ENCODE measurements at places on chromosomes 6 and 20.

GRCh38 chr6:52893803-52894202 lies 15.7 kb downstream of the GSTA3 start:
- no peak for DNase-seq

DNA sequence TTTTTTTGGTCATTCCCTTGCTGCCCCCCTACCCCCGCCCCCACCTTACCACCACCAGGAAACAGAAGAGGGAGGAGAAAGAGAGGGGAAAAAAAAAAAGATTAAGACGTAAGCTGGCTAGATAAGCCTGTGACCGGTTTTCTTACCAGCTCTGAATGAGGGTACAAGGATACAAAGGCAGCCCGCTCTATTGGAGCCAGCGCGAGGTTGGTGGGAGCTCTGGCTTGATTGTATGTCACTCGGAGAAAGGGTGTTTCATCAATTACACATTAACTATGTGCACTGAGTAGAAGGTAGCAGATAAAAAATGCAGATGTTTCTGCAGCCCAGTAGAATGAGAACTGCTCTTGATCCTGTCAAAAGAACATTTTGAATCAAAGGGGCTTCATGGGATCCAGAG lies 28.6 kb upstream of the OLIG3 start:
- no peak for DNase-seq

GRCh38 chr20:46640044-46640443 lies 11.2 kb downstream of the SLC13A3 start:
- no peak for DNase-seq

- no peak for DNase-seq
These were observed 266.7 kb upstream of the THEMIS start for GRCh38 chr6:128167552-128167951.

DNA sequence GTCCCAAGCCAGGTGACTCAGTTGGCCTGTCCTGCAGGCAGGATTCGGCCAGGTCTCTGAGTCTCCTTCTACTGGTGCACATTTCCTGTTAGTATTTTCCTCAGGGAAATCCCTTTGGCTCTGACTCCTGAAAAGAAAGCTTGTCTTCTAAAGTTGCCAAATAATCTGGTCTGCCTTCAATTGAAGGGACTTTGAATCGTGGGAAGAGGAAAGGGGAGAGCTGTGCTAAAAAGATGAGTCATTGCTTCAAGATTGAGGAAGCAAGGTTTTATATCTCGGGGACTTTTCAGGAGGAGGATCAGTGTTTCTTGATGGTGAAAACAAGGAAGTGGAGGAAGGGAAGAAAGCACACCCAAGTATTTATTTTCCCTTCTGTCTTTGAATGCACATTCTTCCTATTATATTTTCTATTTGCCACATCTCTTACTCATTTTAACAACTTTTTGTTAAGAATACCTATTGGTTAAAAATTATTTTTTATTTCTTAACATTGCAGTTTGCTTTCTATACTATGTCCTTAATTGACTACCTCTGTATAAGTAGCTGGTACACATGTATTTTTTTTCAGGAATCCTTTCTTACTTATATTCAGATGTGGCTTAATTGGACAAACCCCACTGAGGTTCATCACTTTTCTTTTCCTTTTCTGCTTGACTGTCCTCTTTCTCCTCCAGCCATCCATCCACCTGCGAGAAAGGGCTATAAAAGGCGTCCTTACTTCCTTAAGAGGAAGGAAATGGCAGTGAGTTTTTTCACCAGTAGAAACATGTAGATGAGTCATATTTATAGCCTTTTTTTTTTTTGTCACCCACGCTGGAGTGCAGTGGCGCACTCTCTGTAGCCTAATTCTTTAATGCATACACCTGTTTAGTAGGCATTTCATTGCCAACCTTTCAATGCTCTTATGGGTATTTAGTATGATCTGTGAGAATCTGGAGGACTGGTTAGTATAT lies 15.0 kb upstream of the IFNGR1 start:
- no peak for DNase-seq

DNA sequence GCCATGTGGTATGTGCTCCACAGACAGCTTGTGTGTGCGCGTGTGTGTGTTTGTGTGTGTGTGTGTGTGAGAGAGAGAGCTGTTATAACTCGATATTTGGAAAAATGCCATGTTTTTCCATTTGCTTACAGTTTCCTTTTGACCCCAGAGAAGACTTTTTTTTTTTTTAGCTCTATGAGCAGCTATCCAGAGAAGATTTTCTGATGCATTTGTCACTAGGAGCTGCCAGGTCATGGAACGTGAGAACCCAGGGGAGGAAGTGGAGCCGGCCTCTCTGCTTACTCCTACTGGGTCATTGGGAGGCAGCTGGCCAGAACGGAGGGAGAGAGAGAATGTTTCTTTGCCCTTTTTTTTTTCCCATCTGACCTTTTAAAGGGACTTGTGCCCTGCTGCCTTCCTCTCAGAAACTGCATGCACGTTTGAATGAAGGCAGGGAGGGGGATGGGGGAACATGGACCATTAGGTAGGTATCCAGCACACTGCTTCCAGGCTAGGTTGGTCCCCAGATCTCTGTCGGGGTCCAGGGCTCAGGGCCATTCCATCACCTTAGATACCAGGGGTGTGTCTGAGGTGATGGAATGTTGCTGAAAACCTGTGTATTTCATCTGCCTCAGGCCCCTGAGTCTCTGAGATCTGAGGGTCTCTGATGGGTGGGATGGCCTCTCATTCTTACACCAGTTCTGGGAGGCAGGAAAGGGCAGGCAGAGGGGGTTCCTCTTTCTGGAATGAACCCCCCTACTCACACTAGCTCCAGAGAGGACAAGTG lies 11.2 kb upstream of the MRPS18A start:
- no peak for DNase-seq

DNA sequence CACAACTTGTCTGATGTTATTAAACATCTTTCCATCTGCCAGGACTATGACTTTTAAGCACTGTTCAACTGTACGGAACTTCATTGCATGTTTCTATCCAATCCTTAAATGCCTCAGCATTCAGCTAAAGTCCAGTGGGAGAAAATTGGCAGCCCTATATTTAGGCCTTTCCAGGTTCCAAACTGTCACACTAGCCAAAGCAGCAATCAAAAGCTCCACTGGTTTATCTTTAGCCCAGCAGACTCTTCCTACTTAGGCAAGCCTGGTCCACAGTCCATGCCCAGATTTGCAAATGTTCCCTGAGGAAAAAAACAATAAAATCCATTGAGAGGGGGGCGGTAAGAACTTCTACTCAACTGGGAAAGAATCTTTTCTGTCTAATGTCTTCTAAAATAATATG lies 349.1 kb upstream of the GJE1 start:
- no peak for DNase-seq

GRCh38 chr6:129331450-129332138 lies 378.4 kb downstream of the ARHGAP18 start:
- DNase-seq: no peak
